ACHN (cell line): ENCODE measurements at places on chromosomes 1 and 21.

- DNase-seq = peak; percentile 16
These were observed 14.8 kb upstream of the ZNF669 start for GRCh38 chr1:247118946-247119446.

DNA sequence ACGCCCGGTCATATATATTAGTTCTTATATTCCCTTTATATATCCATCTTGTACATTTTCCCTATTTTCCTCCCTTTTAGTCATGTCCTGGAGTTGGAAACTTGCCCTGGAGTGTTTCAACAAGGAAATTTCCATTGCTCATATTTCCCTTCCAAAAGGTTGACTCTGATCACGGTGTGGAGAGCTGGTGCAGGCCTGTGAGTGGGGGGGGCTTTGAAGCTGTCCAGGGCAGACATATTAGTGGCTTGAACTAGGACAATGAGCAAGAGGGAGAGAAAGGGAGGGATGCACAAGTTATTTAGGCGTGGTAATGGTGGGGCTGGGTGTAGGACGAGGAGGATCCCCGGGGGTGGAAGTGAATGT is 30.4 kb upstream of the TMEM61 start:
- DNase-seq = no peak

GRCh38 chr1:23039308-23039826 is 20.1 kb downstream of the KDM1A start:
- no peak for DNase-seq

DNA sequence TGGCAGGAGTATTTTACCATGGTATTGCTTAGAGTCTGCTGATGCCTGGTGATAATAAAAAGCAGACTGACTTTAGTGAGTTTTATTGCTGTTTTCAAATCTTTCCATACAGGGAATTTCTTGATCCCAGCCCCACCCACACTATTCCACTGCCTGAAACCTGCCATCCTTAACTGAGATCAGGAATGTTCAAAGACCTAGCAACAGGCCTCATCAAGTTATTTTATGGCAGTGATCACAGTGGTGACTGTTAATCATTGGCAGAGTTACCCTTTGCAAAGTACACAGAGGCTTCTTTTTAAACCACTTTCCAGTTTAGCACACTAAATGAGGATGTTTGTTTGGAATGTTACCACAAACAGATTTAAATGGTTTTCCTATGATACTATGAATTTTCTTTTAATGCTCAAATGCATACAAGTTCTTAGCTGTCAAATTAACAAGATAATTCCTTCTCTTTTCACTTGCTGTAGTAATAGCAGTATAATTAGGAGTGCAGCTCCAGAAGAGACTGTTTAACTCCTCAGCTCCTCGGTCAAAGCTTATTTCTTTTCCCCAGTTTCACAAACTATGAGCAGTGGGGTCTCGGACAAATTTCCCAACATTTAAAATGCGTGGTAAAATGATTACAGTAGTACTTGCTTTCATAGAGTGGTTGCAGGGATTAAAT is 69.9 kb upstream of the USP25 start:
- peak; percentile 75 for DNase-seq

DNA sequence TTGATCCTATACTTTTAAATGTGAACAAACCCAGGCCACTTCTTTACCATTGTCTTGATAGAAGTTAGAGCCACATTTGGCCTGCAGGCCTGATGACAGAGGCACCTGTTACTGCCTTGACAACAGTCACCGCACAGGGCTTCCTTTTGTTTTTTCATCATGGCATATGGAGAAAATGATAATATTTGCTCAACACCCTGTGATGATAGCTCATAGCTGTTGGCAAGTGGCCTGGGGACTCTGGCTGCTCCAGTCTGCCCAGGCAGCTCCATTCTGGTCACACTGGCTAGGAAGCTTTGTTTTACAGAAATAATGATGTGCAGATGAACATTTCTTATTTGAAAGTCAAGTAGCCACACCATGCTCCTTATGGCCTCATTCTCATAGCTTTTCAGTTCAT is 89.6 kb upstream of the GPR88 start:
- no peak for DNase-seq

GRCh38 chr1:205032508-205032907 is 10.5 kb upstream of the CNTN2 start:
- no peak for DNase-seq

GRCh38 chr21:36707763-36708285 is 8.9 kb downstream of the SIM2 start:
- no peak for DNase-seq

GRCh38 chr1:47510282-47510811 is 72.5 kb downstream of the FOXD2 start:
- DNase-seq = no peak

DNA sequence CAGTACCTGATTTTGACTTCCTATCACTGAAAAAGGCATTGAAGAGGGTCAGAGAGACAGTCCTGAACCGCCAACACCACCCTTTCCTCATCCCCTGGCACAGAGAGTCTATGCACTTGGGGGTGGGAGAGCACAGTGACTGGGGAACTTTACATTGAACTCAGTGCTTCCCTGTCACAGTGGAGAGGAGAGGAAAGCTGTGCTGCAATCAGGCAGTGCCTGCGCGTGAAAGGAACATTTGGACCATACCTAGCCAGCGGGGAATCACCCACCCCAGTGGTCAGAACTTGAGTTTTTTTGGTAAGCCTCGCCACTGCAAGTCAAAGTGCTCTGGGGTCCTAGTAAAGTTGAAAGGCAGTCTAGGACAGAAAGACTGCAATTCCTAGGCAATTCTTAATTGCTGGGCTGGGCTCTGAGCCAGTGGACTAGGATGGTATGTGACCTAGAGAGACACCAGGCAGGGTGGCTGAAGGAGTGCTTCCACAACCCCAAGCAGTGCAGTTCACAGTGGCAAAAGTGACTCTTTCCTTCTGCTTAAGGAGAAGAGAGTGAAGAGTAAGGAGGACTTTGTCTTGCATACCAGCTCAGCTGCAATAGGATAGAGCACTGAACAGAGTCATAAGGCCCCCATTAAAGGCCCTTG is 9.4 kb upstream of the HENMT1 start:
- no peak for DNase-seq

DNA sequence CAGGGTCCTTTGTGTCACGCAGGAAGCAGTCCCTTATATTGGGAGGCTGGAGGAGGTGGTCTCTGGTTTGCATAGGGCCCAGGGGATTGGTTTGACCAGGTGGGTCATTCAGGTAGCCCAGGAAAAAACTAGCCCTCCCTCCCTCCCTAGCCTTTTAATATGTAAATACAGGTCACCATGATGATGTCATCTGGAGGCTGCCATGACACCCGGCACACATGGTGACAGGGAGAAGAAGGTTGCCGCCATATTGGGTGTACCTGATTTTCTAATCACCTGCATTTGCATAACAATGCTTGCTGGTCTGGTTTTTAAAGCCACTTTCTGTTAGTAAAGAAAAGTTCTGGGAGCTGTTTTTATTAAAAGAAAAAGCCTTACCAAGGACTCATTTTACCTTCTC is 791.0 kb upstream of the ADGRL4 start:
- DNase-seq = no peak

- DNase-seq = peak; percentile 37
These were observed 241.9 kb upstream of the RUNX1 start for GRCh38 chr21:35291034-35291433.

DNA sequence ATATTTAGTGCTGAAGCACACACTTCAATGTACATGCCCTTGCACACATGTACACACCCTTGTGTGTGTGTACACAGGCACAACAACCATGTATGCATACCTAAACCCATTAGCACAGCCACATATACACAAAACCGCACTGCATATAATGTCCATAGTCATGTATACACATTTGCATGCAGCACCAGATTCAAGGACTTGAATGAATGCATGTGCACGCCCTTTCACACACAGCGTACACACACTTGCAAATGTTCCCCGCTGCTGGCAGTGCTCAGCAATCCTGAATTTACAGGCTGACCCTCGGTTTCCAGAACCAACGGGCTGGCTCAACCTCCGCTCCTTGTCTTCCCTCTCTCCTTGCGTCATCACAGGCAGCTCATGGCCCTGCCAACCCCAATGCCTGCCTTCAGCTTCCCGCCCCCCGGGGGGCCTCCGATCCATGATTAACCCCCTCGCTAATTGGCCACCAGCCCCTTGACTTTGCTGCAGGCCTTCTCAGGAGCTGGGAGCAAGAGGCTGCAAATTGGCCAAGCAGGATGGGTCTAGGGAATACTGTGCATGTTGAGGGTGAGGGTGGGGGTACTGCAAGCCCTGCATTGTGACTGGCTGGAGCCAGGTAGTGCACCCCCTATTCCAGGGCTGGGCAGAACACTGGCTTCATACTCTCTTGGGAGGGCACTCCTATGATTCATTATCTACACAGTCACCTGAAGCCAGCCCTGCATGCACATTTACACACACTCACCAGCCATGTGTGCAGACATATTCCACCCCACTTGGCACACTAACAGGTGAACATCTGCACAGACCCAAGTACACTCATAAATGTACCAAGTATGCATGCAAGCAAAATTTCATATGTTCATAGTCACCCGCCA is 7.9 kb downstream of the GPR3 start:
- DNase-seq = no peak

DNA sequence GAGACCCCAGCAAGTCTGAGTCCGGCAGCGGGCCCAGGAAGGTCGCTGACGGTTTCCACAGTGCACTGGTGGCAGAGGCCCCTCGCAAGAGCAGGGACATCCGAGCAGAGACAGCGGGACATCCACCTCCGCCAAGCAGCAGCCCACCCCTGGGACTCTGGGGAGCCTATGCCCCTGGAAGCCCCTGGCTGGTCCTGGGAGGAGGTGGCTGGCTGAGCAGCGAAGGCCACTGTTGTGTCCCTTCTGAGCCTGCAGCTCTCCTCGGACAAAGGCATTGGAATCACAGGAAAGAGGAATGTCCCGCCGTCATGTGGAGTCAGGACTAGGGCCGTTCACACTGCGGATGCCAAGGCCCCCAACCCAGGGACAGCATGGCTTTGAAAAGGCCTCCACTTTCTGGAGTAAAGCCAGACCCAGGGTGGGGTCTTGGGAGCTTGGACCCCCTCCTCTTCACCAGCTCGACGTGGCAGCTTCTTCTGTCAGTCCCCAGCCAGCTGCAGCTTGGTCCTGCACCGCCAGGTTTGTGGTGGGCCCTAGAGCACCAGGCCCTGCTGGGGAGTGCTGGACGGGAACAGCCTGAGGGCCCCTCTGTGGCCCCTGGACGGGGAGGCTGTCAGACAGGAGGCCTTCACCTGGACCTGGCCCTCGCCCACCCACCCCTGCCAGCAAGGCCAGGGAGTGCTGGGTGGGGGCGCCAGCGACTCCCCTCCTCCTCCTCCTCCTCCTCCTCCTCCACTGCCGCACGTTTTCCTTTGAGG is 1.4 kb downstream of the MEGF6 start:
- DNase-seq = no peak

DNA sequence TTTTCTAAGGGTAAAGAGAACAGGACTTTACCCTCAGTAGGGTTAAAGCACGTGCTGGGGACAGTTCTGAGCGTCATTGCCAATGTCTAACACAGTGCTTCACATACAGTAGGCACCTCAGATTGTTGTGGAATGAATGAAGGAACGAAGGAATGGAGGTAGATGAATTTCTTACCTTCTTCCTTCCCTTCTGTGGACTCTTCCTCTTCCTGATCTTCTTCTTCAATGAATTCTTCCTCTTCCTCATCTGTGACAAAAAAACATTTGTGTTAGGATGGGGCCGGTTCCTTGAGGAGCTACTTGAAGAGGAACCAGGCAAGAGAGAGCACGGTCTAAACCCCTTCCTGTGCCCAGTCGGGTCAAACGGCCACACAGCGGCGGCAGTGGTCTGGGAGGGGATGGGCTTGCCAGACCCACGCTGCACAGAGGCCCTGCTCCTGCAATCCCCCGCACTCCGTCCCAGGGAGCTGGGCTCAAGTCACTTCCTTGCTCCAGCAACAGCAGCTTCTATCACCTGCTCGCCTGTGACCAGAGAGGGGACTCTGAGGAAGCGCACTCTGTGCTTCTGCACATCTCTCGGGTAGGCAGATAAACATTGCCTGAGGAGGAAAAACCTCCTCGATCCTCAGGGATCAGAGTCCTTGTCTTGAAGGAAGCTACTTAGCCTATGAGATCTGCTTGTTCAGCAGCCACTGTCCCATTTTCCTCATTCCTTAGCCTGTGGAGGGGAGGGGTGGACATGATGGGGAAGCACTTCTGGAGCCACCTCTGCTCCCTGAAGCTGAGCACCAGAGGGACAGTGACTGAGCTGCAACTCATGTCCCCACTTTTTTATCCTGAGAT is 8.0 kb upstream of the SLC30A2 start:
- no peak for DNase-seq

DNA sequence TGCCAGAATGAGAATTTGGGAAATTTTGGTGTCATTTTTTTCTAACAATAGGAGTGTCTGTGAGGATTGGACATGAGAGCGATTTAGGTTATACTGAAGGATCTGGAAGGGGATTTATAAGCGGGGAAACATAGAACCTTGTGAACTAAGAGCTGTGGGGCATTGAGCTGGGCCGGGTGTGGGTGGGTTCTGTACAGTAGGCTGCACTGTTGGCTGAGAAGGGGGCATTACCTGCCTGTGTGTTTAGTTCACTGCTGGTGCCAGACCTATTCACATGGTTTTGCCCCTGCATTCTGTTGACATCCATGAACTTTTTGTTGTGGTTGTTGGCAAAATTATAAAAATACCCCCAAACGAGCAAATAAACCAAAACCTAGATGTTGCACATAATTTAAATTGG is 8.8 kb downstream of the PBX1 start:
- no peak for DNase-seq
